ENCODE measurements at places on chromosomes 1 and 21.

DNA sequence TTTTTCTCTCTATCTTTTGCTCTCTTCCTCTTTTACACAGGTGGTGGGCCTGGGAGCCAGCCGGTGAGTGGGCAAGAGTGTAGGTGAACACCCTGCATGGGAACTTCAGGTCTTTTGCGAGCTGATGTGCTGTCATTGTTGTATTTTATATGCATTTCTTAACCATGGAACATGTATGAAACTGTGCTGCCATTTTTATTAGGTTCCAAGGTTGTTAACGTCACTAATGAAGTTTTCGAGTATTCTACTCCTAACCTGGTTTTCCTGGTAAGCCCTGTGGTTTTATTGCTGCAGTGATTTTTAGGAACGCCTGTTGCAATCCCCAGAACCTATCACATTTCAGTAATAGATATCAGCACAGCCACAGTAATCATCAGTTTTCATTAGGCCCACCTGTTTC is 14.8 kb upstream of the NID1 start:
- no peak for DNase-seq

- DNase-seq: no peak
Observed at GRCh38 chr1:107867422-107867821, 97.6 kb downstream of the VAV3 start.

GRCh38 chr1:57494530-57495079 is 70.7 kb upstream of the DAB1 start:
- no peak for DNase-seq

DNA sequence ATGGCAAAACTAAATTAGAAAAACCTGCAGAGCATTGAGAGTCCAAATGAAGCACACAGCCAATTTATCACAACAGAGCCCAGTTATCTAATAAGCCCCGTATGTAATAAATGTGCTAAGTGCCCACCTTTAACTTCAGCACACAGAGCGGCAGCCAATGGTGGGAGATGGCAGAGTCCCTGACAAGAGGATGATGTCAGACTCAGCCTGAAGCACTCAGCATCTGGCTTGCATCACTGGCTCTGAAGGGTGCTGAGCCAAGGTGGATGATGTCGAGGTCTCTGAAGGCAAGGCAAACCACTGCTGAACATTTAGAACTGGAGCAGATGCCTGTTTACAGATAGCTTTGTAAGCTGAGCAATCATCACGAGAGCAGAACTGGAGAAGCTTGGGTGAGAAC is 118.3 kb downstream of the NUF2 start:
- DNase-seq: no peak

GRCh38 chr1:205843036-205843859 is 6.7 kb downstream of the PM20D1 start:
- no peak for DNase-seq

GRCh38 chr1:56589369-56589768 is 10.0 kb upstream of the PLPP3 start:
- DNase-seq: no peak

DNA sequence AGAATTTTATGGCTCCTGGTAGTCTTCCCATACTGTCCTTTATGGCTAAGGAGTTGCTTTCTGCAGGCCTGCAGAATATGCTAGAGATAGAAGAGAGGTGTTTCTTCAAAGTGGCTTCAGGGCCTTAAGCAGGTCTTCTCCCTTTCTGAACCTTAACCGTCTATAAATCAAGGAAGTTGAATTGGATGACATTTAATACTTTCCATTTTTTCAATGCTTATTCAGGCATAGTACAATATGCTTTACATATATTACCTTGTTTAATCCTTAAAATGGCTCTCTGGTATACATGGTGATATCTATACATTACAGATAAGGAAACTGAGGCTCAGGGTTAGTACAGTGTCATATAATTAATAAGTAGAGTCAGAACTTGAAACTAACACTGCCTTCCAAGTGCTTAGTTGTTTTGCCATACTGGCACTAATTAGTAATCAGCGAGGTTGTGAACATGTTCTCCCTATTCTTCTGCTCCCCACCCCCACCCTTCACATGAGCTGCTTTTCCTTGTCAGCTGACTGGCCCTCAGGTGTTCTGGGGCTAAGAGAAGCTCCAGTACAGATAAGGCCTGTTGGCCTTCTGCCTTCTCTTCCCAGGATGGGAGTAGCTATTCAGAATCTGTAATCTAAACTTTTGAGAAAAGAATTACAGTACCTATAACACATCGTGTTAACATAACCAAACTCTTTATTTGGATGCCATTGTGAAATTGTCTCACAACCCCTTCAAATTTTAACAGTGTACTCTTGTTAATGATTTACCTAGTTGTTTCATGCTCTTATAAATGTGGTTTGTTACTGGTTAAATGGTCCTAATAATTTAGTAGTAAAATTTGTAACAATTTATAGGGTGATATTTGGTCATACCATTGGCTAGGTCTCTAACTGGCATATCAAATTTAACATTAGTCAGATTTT is 13.6 kb downstream of the NFYC start:
- no peak for DNase-seq

- DNase-seq: no peak
Observed at GRCh38 chr1:201184307-201185122, 6.1 kb upstream of the IGFN1 start.

DNA sequence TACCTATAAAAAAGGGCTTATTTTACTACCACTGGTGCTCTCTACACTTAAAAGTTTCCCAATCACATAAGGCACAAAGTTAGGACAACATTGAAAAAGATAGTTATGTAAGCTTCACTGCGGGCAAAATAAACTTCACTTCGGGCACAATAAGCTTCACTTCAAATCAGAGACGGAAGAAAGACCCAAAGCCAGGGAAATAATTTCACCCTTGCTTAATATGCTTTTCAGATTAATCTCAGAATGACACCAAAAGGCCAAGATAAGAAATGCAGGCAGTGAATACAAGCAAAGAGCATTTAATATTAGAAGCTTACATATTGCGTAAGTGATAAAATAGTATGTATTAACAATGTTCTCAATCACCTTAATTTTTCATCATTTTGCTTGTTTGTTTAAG is 444.2 kb downstream of the SETD4 start:
- no peak for DNase-seq

DNA sequence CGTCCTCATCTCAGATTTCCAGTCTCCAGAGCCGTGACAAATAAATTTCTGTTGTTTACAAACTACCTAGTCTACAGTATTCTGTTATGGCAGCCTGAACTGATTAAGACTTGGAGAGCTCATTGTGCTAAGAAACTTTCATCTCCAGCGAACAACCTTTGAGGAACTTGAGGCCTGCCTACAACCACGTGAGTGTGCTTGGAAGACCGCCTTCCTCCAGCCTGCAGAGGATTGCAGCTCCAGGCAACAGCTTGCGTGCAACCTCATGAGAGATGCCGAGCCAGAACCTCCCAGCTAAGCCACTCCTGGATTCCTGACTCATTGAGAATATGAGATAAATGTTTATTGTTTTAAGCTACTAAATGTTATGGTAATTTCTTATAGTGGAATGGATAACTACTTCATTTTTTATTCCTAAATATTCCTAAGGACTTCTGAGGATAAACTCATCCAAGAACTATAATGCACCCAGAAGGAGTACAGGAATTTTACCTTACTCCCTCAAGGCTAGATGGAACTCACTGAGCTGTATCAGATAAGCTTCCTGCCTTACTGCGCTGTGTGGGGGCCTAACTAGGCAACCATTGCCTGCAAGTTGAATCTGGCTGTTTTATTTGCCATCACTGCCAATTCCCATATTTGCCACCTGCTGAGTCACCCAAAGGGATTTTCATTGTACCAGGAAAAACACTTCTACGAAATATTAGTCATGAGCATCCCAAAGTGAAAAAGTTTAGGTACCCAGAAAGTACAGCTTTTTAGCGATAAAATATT is 17.6 kb downstream of the FAM177B start:
- no peak for DNase-seq

DNA sequence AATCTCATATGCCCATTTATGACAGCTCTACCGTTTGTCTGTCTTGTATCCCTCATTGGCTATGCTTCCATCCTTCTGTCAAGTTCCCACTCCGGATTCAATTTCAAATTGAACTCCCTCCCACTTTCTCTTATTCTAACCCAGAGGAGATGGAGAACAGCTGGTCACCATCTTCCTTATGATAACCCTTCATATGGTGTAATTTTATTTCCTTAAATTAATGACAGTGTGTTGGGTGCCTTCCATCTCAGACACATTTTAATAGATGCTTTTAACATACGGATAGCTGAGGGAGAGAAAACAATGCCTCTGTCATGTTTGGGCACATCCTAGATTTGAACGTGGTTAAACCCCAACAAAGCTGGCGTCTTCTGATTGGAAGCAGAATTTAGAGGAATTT is 103.0 kb upstream of the PLXNA2 start:
- no peak for DNase-seq

DNA sequence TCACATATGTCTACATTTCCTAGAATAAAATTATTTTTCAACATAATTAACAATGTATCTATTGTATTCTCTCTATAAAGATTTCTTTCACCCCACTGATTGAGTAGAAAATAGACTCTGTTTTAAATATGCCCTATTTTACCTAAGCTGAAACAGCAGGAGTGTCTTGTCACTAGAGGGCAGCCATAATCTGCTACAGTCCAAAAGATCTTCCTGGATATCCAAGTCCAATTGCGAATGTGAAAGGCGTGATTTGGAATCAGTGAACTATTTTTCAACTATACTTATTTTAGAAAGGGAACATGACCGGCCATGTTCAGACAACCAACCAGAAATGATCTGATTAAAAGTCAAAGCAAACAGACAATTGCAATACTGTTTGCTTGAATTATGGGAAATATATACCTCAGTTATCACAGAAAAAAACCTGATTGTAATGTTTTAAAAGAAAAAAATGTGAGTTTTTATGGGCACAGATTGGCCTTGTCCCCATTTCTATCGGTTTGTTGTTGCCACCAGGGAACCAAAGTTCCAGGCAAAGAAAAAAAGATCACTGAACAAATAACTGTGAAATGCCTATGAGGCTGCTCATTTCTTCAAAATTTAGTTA is 1211.0 kb upstream of the ADGRL4 start:
- no peak for DNase-seq

- no peak for DNase-seq
Observed at GRCh38 chr1:37691497-37692077, 729 bp upstream of the CDCA8 start.

DNA sequence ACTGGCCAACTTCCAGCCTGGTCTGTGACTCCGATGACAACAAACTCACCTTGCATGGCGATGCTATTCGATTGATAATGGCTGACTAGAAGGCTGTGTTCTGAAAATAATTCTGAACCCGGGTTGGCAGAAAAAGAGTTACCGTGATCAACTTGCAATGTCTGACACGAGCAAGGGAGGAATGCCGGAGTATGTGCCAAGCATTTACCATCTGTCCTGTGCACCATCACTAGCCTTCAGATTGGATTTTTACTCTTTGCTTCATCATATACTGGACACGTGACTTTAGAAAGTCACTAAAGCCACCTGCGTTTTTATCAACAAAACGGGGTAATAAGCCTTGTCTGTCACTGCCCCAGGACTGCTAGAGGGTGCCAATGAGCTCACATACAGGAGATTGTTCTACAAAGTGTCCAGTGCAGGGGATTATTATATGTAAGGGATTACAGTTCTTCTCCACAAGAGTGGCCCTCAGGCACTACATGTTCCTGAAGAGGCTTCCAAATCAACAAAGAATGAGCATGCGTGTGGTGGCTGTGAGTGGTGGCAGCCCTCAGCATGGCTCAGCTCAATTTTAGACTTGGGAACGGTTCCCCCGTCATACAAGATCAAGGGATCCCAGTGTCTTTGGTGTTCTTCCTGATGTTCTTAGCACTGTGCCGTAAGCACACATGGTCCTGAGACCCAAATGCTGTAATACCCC is 35.8 kb downstream of the SSBP3 start:
- DNase-seq: no peak

DNA sequence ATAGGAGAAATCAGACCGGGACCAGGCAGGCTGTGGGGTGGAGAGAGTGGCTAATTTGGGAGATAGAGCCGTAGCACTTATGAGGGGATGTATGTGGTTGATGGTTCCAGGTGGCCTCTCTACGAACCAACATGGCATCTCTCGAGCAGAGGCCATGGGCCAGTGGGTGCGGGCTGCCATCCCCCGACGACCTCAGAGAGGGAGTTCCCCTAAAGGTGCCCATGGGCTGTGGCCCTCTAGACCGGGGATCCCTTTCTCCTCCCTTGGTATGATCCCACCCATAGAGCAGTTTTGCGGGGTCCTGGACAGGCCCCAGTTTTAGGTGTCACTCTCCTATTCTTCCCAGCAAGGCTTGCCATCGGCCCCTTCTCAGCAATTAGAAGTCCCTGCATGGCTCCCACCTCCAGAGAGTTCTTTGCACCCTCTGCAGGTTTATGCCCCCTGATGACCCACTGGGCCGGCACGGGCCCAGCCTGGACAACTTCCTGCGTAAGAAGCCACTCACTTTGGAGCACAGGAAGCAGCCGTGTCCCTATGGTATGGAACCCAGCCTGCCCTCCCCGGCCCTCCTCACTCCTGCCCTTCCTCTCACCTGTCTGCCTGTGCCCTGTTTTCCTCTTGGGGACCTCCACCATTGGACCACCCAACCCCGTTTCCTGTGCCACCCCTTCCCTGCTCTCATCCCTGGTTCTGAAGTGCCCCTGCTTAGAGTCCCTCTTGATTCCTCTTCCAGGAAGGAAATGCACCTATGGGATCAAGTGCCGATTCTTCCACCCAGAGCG is 7.8 kb downstream of the ZC3H12A start:
- no peak for DNase-seq

GRCh38 chr1:36944883-36945282 is 89.4 kb downstream of the GRIK3 start:
- DNase-seq: no peak

DNA sequence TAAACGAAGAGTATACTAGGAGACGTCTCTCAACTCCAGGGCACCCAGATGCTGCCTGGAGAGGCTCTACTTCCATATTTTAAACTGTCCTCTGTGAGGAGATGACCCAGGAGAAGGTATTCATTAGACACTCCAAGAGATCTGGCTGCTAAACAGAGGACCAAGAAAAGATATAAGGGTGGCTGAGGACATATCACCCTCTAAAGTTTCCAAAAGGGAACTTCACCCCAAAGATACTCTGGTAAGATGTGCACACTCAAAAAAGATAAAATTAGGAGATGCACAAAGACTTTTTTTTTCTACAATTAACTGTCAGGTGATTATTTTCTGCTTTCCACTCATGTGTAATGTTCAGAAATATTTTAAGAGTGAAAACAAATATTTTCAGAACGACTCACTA is 1.4 kb downstream of the ZNF670 start:
- DNase-seq: no peak

DNA sequence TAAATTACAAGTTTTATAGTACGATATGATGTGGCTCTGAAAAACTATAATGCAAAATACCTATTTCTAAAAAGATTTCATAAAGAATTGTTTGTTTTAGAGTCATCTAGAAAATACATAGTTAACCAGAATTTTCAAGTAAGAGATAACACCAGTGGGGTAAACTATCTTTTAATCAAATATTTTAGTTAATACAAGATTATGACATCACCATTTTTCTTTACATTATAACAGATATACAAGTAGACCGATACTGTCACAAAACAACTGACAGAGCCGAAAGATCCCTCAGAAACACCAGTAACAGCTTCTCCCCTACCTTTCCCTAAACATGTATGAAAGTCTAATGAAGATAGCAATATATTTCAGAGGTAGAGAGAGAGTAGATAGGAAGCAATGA is 54.2 kb downstream of the EPS15 start:
- no peak for DNase-seq

GRCh38 chr21:18191139-18191538 is 53.5 kb upstream of the CHODL start:
- DNase-seq: no peak

- DNase-seq: no peak
Observed at GRCh38 chr1:37298769-37299168, 175.6 kb upstream of the ZC3H12A start.

- no peak for DNase-seq
Observed at GRCh38 chr1:65196926-65197325, 48.9 kb downstream of the AK4 start.

- DNase-seq: no peak
Observed at GRCh38 chr1:76209238-76209637, 134.7 kb downstream of the ST6GALNAC3 start.
